ENCODE measurements at places on chromosomes 6 and 20. TPM values are rescaled to one million over a fixed set of nuclear protein-coding genes. Genes with fewer than 3 reads are reported as not detected.

GRCh38 chr20:9141070-9141469, 72.2 kb downstream of the PLCB4 start:
- no peak for DNase-seq

DNA sequence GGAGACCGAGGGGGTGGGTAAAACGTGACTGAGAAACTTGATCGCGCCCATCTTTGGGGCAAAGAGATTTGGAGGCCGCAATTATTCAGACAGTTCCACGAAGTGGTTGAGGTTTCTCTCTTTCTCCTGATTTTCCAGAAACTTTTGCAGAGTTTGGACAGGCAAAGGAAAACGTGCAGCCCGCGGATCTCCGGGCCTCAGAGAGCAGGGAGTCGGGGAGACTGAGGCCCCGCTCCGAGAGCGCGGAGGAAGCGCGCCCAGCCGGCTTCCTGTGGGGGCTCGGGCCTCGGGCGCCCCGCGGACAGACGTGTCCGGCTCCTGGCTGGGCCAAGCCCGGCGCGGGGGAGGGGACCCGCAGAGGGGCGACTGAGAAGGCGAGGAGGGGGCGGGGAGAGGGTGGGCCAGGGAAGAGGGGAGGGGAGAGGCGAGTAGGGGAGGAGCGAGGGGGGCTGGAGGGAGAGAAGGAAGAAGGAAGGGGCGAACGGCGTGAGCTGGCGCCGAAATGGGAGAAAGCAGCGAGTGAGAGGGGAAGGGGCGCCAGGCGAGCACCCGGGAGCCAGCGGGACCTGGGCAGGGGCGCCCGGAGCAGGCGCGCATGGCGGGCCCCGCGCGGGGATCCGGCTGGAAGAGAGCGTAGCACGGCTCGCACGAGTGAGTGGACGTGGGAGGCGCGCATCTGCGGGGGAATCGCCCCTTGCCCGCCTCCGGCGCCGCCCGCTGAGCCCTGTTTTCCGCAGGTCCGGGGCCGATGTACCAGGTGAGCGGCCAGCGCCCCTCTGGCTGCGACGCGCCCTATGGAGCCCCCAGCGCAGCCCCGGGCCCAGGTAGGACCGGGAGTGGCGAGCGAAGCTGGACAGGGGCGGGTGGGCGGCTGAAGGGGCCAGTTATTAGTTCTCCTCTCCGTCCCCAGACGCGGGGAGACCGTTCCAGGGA, at the start of gene MDFI:
MDFI (plus strand) TSS at position 467 of the 933 bp plus-strand sequence; CDS start at position 749, 282 bp downstream.
- DNase-seq, result peak; percentile 81

DNA sequence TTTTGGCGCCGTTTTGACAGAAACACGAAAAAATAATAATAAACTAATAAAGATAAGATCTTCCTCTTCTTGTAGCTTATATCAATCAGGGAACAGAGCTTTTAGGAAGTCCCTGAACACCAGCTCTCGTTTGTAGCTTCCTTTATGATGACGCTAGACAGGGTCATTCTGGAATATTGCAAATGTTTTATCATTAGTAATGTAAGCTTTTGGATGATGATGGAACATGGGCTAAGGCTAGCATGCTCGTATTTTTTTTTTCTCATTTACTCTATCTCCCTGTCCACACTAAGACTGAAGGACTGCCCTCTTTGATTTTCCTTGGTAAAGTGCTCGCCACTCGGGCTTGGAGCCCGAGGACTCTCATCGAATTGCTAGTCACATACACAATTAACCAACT, 22.1 kb upstream of the POM121L2 start:
- no peak for DNase-seq

MLN gene
- not detected for total RNA-seq

DNA sequence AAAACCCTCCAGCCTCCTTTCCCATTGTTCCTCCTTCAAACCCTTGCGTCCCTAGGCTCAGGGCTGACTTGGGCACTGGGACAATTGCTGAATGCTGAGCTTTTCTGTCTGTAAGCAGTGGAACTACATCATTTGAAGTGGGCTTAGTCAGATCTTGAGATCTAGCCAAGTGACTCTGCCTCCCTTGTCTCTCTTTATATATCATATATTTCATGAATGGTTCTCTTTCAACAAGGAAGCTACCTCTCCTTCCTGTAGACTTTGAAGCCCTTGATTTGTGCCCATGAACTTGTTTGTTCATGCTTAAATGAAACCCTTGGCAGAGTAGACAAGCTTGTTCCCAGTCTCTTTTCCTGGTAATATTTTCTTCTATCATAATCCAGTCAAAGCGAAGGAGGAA, 60.0 kb upstream of the KIF13A start:
- DNase-seq, result no peak

KCNK16 gene
- total RNA-seq, result not detected

DNA sequence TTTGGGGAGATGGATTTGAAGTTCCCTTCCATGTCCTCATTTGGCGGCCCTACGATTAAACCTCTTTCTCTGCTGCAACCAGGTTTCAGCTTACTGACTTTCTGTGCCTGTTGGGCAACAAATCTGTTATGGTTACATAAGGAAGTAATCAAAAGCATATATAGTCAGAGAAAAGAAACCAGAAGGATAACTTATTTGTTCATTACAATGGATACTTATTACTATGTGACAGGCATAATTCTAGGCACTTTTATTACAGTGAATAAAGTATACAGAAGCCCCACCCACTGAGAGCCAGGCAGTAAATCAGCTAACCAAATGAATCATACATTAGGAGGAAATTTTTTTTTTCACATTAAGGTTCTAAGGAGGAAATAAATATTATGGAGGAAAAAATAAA, 9.6 kb upstream of the TRIM31 start:
- DNase-seq, result no peak

- no peak for DNase-seq
Observed at GRCh38 chr6:147058786-147059385, 145.3 kb upstream of the STXBP5 start.

DNA sequence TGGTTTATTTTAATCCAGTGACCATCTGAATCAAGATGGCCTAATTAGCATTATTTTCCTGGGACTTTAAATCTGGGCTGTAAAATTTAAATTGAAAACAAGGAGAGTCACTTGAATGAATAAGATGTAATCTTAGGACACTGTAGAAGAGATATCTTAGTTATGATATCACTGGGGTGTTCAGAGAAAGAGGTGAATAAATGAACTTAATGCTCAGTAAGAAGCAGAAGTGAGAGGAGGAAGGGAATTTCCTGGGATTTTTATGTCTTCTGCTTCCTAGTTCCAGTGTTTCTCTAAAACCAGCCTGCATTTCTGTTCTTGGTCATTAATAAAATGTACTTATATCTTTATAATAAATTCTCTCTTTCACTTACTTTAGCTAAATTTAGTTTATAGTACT, 136.8 kb upstream of the PTPRK start:
- DNase-seq, result no peak

- peak; percentile 50 for DNase-seq
Observed at GRCh38 chr6:122726649-122727048, 52.9 kb upstream of the FABP7 start.

GRCh38 chr6:140319209-140319608, 944.8 kb upstream of the CITED2 start:
- DNase-seq, result no peak

ID4 gene
- total RNA-seq, result 29.2 TPM

C6orf132 gene
- total RNA-seq, result 1.8 TPM

DNA sequence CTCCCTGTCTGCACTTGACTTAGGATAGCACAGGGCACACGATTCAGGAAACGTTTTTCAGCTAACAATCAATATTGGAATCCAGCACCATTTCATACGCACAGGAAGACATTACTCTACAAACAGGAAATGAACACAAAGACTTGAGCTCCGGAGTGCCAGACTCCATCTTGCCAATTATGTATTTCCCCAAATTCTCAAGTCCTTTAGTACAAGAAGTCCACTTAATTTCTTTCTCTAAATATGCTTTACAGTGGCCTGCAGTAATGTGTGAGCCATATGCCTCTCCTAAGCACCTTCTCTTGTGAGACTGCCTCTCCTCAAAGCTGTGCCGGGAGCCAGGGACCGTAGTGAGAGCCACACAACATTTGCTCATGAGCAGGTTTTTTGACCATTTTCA, 168.2 kb downstream of the THBS2 start:
- DNase-seq, result no peak

DNA sequence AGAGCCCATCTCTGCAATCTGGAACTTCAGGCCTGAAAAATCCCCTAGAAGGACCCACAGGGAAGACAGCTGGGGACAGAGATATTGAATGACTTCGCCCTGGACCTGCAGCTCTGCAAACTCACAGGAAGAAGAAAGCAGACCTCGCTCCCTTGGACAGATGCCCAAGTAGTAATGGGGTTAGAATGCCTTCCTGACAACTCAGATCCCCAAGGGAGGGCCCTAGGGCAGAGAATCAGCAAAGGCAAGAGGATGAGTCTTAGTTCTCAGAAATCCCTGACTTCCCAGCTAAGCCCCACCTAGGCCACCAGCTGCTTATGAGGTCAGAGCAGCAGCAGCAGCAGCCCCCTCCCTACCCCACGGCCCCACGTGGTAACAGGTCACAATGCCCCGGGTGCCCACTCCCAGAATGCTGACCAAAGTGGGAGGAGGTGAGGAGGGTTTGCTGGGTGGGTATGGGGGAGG, at the start of gene C20orf141:
C20orf141 (plus strand) TSS at position 401 of the 465 bp plus-strand sequence. CDS start 198 bp downstream, outside the sequence.
- DNase-seq, result no peak

HSPA1L gene
- 1.2 TPM for total RNA-seq

MUC22 gene
- not detected for total RNA-seq

- no peak for DNase-seq
Observed at GRCh38 chr6:35977308-35977707, 47.1 kb downstream of the SLC26A8 start.

- DNase-seq, result no peak
Observed at GRCh38 chr6:123668063-123668462, 31.3 kb upstream of the TRDN start.

DNA sequence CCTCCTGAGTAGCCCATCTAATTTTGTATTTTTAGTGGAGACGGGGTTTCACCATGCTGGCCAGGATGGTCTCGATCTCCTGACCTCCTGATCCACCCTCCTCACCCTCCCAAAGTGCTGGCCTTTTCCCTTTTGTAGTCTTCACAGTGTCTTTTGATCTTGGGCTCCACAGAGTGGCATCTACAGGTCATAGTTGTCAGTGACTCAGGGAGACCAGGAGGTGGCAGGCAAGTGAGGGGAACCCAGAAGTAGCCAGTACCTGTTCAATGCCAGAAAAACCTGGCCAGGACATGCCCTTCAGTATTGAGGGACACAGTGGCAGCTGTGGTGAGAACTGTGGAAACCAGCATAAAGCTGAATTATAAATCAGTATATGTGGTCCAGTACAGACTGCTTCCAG, 19.6 kb downstream of the RPP21 start:
- DNase-seq, result peak; percentile 10

- DNase-seq, result no peak
Observed at GRCh38 chr6:96211341-96211740, 195.6 kb downstream of the FUT9 start.

ULBP2 gene
- total RNA-seq, result not detected

- DNase-seq, result no peak
Observed at GRCh38 chr20:58993332-58994248, 12.5 kb downstream of the NELFCD start.

GRCh38 chr20:37162646-37163045, 16.5 kb upstream of the RPN2 start:
- no peak for DNase-seq

NKAIN2 gene
- 0.45 TPM for total RNA-seq
